LoVo (cell line): ENCODE measurements at places on chromosomes 3 and 15.

DNA sequence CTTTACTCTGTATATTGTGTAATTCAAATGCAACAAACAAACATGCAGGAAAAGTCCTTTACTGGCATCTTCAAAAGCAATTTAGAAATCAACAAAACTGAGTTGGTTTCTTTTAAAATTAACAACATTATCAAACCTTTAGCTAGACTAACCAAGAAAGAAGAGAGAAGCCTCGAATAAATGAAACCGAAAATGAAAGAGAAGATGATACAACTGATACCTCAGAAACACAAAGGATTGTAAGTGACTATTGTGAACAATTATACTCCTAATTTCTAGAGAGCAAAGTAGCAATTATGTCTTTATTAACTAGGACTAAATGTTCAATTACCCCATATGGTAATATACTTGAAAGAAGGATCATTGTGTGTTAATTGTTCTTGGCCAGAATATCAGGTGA is 49.2 kb upstream of the P3H2 start:
- no peak for DNase-seq

- no peak for DNase-seq
Measured at GRCh38 chr3:180973543-180973942, 16.0 kb downstream of the DNAJC19 start.

DNA sequence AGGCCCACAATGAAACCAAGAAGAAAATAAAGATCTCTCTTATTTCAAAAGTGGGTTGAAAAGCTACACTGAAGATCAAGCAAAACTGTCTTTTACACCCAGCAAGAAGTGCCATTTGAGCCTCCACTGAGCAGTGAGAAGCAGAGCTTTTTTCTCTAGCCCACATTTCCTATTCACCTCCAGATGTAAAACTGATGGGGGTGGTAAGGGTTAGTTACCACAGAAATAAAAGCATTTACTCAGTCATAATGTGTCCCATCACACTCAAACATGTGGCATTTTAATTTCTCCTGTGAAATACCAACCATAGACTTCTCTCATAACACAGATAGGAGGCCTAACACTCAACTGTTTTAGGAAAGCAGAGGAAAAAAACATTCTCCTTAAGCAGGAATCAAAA is 21.0 kb downstream of the IFT57 start:
- no peak for DNase-seq

- DNase-seq = no peak
Measured at GRCh38 chr15:76846782-76847181, 58.4 kb downstream of the SCAPER start.

DNA sequence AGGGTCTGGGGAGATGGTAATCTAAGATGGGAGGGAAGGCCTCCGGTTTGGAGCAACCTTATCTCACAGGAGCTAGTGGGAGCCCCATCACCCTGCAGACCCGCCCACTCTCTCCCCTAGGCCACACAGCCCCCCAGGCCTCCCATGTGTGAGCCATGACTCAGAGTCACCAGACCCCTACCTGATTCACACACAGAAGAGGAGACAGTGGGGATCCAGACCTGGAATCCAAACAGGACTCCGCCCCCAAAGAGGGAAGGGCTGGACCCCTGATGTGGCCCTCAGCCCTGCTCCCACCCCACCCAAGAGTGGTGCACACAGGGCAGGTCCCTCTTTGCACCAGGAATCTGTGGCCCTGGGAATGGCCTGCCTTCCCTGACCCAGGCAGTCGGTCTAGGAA is 97.4 kb downstream of the ADCY5 start:
- DNase-seq = no peak

- DNase-seq = no peak
Measured at GRCh38 chr3:41356775-41357174, 157.5 kb downstream of the CTNNB1 start.

DNA sequence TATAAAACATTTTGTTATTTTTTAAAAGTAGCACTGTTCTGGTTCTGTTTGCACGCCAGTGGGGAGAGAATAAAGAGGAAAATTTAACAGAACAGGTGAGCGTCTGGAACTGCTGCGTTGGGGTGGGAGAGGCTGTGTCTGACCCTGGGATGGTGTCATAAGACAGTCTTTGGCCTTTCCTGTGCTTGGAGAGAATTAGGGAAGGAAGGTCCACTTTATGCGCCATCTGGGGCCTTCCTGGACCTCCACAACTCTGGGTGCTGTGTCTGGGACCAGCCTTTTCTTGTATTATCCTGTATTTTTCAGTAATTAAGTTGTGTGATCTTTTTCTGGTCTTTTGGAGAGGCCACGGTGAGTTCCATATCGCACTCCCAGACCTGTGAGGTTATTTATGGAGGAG is 3.3 kb downstream of the FAM43A start:
- DNase-seq = no peak

DNA sequence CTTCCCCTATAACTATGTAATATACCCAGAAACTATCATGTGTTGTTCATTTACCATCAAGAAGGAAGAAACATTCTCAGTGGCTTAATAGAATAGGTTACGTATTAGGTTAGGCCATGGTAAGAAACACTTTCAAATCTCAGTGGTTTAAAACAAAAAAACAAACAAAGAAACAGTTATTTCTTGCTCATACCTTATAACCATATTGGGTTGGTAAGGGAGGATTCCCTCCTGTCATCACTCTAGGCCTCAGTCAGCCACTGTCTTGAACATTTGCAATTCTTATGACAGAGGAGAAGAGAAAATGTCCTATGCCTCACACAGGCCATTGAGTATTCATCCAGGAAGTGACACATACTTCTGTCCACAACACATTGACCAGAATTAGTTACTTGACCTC is 727.7 kb upstream of the NECTIN3 start:
- no peak for DNase-seq

GRCh38 chr15:96947296-96948229 is 617.1 kb downstream of the NR2F2 start:
- no peak for DNase-seq

GRCh38 chr3:168088106-168088720 is 7.5 kb downstream of the GOLIM4 start:
- DNase-seq = peak; percentile 32

GRCh38 chr15:80979538-80980200 is 9.9 kb downstream of the MESD start:
- DNase-seq = no peak

GRCh38 chr15:82312586-82313349 is 36.5 kb downstream of the GOLGA6L10 start:
- DNase-seq = no peak

DNA sequence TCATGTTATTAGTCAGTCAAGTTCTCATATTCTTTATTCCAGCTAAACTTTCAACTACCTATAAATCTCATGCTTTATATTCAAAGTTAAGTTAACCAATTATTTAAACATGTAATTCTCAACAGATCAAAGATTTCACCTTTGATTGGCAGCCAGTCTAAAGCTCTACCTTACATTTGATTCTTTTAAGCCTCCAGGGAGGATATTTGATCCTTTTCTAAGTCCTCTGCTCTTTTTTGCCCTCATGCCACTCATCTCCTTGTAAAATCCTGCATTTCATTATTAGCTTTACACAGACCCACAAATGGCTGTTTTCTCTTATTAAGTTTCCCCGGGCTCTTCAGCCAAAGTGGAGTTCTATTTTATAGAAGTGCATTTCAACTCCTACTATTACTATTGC is 134.1 kb downstream of the NLGN1 start:
- DNase-seq = no peak

DNA sequence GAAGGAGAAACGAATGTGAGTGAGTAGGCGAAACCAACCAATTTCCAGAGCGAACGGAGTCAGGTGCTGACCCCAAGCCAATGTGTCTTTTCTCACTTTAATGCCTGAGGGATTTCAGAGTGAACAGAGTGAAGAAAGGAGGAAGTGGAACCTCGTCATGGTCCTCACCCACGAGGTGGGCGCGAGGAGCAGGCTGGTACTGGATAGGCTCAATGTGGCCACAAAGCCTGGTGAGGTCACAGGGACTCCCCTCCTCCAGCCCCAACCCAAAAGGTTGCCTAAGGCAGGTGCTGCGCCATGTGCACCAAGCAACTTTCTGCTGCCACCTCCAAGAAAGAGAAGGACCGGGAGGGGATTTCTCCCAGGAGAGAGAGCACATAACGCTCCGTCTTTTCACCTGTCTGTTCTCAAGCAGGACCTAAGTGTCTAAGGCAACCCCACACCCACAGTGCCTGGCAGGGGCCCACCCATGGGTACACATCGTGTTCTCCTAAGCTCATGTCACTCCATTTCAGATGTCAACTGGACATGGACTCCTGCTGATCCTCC is 3.8 kb downstream of the NRROS start:
- no peak for DNase-seq

- DNase-seq = no peak
Measured at GRCh38 chr15:50652671-50653070, 33.9 kb downstream of the TRPM7 start.

DNA sequence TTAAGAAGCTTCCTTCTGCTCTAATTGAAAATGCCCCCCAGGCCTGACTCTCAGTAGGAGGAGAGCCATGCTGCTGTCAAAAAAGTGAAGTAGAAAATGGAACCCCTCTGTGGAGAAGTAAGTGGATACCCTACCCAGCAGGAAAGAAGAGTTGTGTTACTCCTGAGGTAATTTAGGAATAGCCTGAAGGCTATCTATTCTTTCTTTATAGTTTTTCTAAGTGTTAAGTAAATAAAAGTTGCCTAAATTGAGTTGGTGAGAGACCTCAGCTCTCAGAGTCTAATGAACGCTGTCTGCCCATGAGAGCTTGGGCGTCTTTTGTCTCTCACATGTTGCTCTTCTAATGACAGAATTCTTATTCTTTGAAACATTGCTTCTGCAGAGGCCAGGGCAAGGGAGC is 116.2 kb downstream of the NSUN3 start:
- no peak for DNase-seq

DNA sequence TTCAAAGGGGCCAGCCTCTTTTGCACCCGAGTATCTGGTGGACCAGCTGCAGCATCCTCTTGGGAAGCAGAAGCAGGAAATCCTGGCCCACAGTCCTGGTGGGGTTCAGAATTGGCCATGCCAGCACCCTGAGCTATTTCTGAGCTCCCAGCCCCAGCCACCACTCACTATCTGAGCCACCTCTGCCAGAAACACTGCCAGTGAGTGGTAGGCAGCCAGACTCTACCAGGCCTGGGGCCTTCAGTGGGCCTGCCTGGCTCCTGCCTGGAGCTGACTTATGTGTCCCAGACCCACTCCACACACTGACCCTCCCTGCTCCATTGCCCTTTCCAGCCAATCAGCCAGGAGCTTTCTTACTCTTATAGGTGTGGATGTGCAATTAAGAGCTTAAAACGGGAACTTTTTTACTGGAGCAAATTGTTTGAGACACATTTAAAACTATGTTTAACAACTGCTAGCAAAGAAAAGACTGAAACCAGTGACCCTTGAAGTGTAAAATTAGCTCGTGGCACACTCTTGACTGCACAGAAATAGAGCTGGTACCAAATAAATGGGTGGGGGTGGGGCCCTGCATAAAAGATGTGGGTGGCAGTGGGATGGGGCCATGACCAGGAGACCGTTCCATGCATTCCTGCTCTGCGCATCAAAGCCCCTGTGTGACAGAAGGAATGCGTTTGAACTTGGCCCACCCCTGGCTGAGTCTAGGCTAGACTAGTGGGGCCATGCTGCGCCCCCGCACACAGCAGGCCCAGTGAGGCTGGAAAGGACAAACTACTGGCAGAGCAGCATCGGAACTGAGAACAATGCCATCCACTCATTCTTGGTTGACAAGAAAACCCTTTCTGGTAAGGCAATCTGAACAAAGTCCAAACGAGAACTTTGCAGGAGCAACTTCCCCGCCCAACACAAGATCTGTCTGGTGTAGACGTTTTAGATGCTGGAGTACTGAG is 48.0 kb downstream of the CTNNB1 start:
- no peak for DNase-seq

- DNase-seq = no peak
Measured at GRCh38 chr3:42056840-42057239, 34.3 kb upstream of the TRAK1 start.

DNA sequence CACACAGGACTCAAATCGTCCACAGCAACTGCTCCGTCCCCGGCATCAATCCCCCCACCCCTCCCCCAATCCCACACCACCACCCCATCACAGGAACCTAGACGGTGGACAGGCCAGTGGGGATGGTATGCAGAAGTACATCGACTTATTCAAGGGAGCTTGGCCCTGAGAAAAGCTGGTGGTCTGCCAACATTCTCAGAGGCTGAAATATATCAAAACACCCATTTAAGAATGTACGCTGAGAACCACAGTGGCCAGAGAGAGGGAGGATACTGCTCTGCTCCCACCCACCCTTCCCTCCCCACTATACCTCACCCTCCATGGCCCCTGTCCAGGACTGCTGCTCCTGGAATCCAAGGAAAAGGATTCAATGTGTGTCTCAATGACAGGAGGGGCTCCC is 12.4 kb upstream of the USP3 start:
- no peak for DNase-seq

DNA sequence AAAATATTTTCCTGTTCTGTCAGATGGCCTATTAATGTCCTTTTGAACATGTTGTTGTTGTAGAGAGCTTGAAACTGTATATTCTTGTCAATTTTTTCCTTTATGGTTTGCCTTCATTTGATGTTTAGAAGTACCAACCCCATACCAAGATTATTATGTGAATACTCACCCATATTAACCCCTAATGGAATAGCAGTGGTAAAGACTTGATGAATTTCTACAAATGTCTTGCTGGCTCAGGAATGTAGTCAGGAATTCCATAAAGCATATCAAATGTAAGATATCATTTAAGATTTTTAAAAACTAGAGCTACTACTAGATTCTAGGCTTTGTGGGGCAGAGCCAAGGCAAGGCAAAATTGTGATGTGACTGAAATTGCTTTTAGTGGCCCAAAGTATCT is 30.0 kb downstream of the MYO5A start:
- no peak for DNase-seq

GRCh38 chr3:112395181-112395895 is 62.4 kb downstream of the CD200 start:
- DNase-seq = no peak

- no peak for DNase-seq
Measured at GRCh38 chr3:59658274-59658673, 608.4 kb upstream of the CFAP20DC start.

DNA sequence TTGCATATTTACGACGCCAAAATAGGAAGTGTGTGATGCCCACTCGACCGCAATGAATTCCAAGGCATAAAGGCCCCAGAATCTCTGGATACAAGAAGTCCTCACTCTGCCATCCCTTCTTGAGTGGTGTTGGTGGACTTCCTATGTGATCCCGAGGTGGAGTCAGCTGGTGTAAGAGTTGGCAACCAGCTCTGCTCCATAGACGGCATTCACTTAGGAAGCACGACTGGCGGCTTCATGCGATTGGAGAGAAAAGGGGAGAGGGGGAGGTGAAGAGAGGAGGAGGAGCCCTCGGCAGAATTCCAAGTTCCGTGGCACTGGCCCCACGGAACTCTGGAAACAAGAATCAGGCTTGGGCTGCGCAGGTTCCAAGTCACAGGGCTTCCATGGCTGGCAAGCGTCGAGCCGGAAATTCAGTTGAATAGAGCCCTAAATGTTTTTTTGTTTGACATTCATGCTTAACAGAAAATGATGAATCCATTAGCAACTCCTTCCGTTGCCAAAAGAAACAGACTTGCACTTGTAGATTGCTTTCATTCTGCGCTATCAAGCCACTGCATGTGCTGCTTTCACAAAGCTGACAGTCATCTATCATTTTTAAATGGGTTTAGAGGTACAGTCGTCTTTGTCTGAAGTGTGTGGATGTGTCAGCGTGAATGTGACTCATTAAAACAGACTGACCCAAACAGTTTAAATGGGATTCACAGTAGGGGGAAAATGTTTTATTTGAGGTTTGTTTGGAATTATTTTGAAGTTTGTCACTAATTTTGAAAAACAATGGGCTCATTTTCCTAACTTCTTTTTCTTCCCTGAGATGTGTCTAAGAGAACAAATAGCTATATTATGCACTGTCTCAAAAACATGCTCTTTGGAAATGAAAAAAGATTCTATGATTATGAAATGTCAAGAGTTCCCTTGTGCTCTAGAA is 428.3 kb upstream of the ATP11B start:
- peak; percentile 34 for DNase-seq
